ENCODE measurements at places on chromosomes 2 and 18.

GRCh38 chr2:120108049-120108448, 95.2 kb downstream of the EPB41L5 start:
- no peak for DNase-seq

- no peak for DNase-seq
These were observed 65.3 kb upstream of the GLI2 start for GRCh38 chr2:120670371-120670770.

GRCh38 chr2:234753701-234754100, 198.1 kb upstream of the SH3BP4 start:
- no peak for DNase-seq

- DNase-seq, result no peak
These were observed 361.7 kb downstream of the TMEM182 start for GRCh38 chr2:103123516-103123915.

GRCh38 chr18:33578518-33579348, 714 bp downstream of the ASXL3 start:
- no peak for DNase-seq

DNA sequence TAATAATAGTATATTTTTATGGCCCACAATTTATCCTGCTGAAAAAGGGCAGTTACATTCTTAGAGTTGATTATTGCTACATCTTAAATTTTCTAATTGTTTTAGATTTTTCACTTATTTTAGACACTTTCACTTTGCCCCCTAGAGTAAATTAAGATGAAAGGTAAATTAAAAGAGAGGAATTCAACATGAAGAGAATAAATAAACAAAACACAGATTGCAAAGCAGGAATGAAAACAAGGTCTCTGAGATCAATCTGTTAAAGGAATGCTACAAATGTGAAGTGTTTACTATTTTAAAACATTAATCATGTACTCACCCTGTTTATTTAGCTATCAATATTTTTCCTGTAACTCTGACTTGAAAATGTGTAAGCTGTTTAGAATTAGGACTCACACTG, 113.5 kb upstream of the ETAA1 start:
- no peak for DNase-seq

DNA sequence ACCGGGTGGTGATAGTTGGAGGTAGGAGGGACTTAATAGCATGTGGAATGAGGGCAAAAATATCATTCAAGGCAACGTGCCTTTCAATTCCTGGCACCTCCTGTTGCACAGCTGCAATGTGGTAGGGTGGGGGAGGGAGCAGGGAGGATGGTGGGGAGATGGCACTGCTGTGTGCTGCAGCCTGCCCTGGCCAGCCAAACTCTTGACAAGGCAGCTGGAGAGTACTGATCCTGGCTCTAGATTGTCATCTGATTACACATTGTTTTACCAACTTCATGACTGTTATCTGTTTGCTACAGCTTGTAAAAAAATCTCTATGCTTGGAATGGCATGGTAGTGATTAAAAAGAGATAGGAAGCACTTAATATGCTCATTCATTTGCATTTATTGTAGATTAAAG, 47.7 kb downstream of the PLCL1 start:
- peak; percentile 76 for DNase-seq

DNA sequence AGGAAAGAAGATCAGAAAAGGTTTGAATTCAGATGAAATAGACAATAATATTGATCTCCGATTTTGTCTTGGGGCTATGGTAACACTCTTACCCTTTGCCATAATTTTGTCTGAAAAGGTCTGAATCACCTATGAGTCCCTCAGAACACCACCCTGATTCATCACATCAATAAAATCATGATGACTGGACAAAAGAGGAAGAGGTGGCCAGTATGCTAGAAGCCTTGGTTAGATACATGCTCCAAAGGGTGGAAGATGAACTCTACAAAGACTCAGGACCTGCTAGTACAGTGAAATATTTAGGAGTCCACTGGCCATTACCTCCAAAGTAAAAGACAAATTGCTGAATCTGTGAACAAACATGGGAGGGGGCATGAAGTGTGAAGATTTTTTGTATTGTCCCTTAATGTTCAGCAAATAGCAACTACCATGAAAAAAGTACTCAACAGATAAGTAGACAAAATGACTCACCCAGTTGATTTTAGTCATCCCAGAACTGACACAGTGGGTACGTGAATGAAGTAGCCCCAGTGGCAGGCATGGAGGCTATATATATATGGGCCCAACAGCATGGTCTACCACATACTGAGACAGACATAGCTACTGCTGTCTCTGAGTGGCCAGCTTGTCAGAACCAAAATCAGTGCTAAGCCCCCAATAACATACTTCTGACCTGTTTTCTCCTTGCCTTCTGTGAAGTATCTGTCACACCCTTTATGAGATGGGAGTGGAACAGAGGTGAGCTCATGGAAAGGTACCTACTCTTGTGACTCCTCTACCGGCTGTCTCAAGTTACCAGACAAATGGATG, 36.5 kb upstream of the GLS start:
- no peak for DNase-seq

GRCh38 chr2:129877795-129878775, 101.4 kb upstream of the RAB6C start:
- peak; percentile 6 for DNase-seq

DNA sequence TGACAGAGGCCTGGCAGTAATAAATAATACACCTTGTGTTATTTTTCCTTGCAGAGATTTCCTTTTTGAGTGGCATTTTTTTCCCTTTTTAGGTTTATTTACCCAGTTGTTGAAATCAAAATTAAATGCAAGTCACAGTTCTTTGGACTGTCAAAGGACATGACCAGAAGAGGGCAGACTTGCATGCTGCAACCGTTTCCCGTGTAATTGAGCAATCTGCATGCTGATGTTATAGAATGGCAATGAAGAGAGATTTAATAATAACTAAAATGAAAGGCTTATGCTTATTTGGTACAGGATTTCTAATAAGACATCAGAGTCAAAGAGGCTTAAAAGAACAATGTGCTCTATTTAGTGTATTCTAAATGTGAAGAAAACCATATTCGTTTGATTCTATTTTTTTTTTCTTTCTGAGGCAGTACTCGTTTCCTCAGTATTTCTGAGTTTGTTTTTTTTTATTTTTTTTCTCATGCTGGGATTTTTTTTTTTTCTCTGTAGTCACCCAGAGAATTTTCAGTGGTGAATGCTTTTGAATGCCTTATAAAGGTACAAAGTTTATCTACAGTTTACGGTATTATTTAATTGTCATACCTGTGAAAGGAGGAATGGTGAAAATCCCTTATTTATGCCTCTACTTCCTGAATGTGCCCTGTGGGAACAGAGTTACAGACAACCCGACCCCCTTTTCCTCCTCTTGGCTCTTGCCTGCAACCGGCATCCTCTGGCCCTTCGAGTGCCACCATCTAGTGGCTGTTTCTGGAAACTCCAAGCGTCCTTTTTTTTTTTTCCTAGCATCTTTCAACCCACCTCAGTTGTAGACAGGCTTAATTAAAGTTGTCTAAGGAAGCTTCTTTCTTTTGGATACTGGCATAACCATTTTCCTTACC, 368.5 kb downstream of the LRRTM1 start:
- peak; percentile 71 for DNase-seq

DNA sequence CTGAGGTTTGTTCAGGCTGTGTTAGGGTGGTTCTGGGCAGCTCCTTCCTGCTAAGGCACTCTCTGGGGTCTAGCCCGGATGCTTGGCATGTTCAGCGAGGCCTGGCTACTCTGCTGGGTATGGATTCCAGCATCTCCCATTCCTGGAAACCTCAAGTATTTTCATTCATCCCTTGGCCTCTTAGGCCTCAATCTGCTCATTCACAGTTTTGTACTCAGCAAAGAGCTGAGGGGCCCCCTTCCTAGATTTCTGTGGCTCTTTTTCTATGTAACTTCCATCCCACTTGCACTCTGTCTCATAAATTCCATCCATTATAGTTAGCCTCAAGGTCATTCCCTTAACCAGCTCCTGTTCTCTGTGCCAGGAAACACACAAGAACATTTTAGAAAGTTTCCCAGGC, 798.8 kb upstream of the HS6ST1 start:
- DNase-seq, result no peak

DNA sequence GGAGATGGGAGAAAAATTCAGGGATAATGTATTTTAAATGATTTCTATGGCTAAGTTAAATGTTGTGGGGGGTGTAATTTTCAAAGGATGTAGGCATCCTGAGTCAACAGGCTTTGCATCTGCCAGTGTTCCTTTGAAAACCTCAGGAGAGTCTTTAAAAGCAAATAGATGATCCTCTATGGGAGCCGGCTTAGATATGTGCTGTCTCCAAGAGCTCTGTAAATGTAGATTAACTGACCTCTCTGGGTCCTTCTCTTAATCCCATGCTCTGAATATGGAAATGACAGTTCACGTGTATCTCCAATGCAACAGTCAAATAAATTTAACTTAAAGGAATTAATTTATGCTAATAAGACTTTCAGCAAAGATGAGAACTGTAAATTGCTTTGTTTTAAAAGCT, 292.7 kb downstream of the ERBB4 start:
- DNase-seq, result no peak

Data from Jurkat, Clone E6-1 (cell line).